Dorsolateral prefrontal cortex (tissue), 122 donors: ENCODE measurements at places on chromosomes 12 and 14. TPM values are rescaled to one million over a fixed set of nuclear protein-coding genes. Genes with fewer than 3 reads are reported as not detected.
A peak's percentile ranks its signal among the peaks of the same experiment; 100 is the strongest.

DNA sequence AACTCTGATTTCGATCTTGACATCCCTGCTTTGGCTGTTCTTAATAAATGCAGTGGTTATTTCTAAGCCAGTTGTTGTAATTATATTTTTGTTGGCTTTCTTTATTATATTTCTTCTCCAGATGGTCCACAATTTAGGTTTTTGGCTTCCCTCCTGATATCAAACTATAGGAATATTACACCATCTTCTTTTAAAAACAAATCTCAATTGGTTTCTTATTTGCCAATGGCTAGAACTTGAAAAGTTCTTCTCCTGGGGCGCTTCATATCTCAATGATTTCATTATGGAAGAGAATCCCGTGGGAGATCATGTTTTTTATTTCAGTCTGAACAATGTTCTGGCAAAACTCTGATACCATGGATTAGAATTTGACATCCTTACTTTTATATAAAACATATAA is 292.3 kb downstream of the FLRT2 start:
- no peak for DNase-seq

GRCh38 chr14:76467711-76468155 is 91.8 kb downstream of the ESRRB start:
- no peak for DNase-seq

- no peak for DNase-seq
Measured at GRCh38 chr12:28776913-28777422, 372.1 kb upstream of the FAR2 start.

DNA sequence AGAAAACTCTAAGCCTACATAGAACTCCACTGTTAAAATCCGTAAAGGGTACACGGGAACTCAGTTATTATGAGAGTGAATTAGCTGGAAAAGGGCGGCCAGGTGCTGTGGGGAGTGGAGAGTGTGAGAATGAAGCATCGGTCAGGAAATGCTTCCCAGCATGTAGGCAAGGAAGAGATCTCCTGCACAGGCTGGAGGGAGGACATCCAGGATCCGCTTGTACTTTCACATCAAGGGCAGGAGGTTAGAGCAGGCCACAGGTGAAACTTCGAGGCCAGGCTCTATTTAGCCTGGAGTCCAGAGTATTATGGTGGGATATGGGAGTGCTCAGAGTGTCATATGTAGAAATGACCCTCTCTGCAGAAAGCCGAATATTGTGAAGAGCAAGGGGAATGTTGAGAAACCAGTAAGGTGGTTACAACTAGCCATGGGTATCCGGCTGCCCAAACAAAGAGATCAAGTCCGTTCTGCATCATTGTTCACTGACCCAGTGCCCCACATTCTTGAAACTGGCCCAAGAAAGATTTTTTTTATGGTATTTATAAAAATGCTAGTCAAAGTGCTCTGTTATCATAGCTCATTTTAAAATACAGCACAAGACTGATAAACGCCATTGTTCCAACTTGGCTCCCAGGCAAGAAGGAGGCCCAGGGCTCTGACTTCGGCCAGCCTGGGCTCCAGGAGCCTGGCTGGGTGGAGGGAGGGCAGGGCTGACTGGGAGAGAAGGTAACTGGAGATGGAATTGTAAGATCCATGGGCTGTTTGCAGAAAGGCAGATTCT is 79.4 kb upstream of the HIF1A start:
- no peak for DNase-seq

- DNase-seq = no peak
Measured at GRCh38 chr12:6053541-6053940, 70.9 kb downstream of the VWF start.

Gene RAD51AP1
- total RNA-seq = 3.5 TPM

DNA sequence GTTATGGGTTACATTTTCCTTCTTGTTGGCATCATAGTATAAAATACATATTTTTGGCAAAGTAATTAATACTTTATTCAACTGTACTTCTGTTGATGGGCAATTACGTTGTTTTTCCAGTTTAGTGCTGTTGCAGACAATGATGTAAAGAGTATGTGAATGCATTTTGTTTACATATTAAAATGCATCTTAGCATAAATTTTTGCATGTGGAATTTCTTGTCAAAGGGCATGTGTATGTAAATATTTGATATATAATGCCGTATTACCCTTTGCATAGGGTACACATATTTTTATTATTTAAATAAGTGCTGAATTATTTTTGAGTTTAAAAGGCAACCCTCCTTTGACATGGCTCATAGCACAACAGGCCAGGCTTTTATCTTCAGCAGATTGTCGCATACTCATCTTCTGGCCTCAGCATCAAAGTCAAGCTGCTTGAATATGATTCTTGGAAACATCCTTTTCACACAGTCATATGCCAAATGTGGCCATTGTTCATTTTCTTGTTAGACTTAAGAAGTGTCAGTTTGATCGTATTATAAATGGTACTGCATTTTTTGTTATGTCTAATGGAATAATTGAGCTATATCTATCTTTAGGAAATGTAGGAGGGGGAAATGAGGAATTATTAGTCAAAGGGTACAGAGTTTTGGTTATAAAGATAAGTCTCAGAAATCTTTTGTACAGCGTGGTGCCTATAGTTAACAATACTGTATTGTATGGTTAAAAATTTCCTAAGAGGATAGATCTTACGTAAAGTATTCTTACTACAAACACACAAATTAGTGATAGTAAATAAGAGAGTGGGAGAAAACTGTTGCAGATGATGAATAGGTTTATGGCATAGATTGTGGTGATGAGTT is 138.5 kb downstream of the FUT8 start:
- no peak for DNase-seq

Gene RPAP3
- total RNA-seq = 24.8 TPM

GRCh38 chr14:53963320-53964227 is 6.9 kb upstream of the BMP4 start:
- DNase-seq = no peak

- DNase-seq = no peak
Measured at GRCh38 chr12:15697201-15697600, 92.0 kb downstream of the EPS8 start.

Gene CLEC9A
- 2.2 TPM for total RNA-seq

DNA sequence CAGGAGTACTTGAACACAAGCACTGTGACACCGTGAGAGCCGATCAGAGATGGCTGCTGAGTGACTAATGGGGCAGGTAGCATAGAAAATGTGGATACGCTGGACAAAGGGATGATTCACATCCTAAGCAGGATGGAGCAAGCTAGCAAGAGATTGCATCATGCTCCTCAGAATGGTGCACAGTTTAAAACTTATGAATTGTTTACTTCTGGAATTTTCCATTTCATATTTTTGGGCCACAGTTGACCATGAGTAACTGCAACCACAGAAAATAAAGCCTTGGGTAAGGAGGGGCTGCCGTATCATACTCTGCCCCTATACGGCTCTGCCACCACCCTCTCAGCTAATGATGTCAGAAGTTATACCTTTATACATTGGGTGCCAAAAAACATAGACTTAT is 23.3 kb upstream of the MARK3 start:
- no peak for DNase-seq

Gene OLR1
- total RNA-seq = 4.4 TPM

Gene RHOF
- 36.1 TPM for total RNA-seq

GRCh38 chr12:93087840-93088610 is 158.9 kb upstream of the EEA1 start:
- no peak for DNase-seq

Gene GLIPR1L1
- not detected for total RNA-seq

DNA sequence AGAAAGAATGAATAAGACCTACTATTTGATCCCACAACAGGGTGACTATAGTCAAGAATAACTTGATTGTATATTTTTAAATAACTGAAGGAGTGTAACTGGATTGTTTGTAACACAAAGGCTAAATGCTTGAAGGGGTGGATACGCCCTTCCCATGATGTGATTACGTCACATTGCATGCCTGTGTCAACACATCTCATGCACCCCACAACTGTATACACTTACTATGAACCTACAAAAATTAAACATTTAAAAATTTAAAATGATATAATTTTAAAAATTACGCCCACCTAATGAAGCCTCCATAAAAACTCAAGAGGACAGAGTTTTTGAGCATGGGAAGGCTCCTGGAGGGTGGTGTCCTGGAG is 94.5 kb downstream of the SCARB1 start:
- no peak for DNase-seq

DNA sequence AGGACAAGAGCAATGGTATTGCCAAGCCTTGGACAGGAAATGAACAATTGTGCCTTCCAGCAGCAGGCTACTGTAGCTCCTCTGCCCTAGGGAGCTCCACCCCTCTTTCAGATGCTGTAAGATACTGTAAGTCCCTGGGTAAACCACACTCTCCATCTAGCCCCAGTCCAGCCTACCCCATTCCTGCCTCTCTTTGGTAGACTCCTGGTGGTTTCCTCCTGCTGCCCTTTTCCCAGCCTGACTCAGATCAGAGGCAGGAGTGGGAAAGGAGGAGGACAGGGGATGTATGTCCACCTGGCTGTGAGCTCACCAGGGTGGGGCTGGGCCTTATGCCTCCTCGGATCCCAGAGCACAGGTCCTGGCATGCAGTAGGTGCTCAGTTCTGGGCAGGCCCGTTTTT is 174.6 kb downstream of the ESRRB start:
- no peak for DNase-seq

Gene KANSL2
- 24.9 TPM for total RNA-seq

DNA sequence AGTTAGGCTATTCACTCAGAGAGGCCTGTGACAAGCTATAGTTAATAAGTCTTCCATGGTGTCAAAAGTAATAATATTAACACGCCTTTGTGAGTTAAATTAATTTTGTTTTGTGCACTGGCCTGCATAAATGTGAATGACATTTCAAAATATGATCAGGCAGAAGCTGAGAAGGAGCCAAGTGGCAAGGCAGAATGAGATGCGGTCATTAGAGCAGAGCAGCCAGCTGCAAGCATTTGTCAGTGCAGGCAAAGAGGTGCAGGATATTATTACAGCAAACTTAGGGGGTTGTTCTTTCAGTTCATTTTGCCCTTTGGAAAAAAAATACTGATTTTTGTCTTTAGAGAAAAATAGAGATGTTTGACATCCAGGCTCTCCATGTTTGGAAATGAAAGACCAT is 364.5 kb downstream of the PAWR start:
- no peak for DNase-seq

- no peak for DNase-seq
Measured at GRCh38 chr14:31933716-31934115, 143.4 kb upstream of the ARHGAP5 start.

DNA sequence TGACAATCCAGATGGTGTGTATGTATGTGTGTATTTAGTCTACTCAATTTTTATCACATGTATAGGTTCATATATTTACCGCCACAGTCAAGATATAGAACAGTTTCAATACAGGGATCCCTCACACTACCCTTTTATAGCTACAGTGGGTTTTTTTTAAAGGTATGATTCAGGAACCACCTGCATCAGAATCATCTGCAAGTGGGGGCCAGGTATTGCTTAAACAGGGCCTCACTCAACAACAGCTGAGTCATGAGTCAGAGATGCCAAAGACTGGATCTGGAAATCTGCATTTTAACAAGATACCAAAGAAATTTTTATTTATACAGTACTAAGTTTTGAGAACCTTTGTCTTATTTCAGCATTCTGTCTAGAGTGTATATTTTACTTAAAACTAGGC is 117.6 kb downstream of the SLC35F4 start:
- no peak for DNase-seq

Gene TEAD4
- 8.8 TPM for total RNA-seq

Gene AQP6
- total RNA-seq = 2.6 TPM

DNA sequence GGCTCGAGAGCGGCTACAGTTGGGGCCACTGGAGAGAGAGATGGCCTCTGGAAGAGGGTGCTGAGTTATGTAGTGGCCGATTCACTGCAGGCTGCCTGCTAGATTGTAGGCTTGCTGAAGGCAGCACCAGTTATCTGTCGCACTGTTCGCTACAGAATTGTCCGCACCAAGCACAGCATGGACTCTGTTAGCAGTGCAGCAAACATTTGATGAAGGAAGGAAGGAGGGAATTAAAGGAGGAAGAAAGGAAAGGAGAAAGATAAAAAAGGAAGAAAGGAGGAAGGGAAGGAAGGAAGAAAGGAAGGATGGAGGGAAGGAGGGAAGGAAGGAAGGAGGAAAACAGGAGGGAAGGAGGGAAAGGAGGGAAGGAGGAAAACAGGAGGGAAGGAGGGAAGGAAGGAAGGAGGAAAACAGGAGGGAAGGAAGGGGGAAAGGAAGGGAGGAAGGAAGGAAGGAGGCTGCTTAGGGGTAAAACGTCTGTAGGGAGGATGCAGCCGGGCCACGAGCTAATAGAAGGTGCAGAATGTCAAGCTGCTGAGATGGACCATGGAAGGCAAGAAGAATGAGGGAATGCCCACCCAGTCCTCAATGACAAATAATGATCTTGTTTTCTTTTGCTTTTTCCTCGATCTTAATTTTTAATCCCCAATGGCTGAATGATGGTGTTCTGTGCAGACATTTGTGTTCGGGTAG is 27.3 kb upstream of the ADIPOR2 start:
- no peak for DNase-seq

GRCh38 chr12:5013266-5013730 is 30.4 kb upstream of the KCNA5 start:
- DNase-seq = peak; percentile 73

Gene GUCY2C
- total RNA-seq = 0.13 TPM

Gene BCL2L2
- total RNA-seq = 144 TPM

Gene LRP6
- total RNA-seq = 32.8 TPM

DNA sequence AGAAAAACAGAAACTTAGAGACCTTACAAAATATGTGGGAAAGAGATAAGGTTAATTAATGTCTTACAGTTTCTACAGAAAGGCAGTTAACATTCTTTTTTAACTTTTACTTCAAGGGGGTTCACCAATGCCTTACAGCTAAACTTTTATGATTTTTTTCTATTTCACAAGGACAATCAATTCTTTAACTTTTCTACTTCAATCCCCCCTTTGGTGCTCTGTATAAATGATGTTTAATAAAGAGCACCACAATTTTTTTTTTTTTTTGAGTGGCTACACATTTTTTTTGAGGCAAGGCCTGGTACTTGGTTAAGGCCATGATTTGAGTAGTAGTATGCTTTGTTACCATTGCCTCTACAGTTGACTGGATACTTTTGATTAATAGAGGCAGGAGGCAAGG is 279.6 kb downstream of the PRKD1 start:
- DNase-seq = no peak

- DNase-seq = no peak
Measured at GRCh38 chr14:94679937-94680861, 68.0 kb downstream of the SERPINA3 start.

DNA sequence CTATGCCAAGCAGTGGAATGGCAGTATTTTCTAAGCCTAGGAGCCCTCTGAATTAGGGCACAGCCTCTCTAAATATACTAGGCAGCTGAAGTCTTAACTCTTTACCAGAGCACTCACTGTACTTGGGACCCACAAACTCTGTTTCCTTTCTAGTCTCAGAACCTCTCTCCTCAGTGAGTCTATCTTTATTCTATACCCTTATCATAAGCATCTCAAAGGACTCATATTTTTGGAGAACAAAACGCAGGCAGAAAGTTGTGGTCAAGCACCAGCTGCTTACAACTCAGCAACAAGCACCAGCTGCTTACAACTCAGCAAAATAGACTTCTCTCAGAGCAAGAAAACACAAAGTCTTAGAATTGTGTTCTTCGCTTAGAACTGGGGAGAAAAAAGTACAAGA is 993 bp downstream of the CCDC196 start:
- no peak for DNase-seq

GRCh38 chr12:89183985-89184435 is 168.3 kb downstream of the DUSP6 start:
- no peak for DNase-seq
